ENCODE measurements at places on chromosomes 16 and 17.

DNA sequence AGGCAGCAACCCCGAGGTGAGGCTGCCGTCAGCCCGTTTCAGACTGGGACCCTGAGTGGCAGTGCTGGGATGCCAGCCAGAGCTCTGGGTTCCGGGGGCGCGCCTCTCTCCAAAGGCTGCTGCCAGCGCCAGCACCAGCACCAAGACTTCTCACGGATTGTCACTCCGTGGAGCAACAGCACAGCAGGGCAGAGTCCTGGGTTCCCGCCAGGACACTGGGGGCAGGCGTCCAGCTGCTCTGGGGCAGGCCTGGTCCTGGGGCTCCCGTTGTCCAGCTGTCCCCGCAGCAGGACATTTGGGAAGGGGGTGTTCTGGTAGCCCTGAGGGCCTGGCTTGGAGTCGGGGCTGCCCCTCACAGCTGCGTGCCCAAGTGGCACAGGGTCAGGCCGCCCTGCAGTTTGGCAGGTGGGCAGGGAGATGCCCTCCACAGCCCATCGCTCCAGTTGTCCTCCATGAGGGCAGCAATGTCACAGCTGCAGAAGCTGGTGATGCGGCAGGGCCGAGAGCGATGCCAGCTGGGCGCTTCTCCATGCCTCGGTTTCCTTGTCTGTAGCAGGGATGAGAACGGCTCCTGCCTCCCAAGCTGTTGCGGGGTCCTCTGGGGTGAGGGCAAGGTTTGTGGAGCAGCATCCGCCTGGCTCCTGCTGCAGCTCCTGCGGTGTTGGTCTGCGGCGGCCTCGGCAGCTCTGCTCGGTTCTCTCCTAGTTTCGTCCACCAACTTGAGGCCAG, 137.3 kb upstream of the CIBAR2 start:
- H3K27me3 ChIP-seq, result no peaks in the 10 kb centered on the region
- no peaks in the 10 kb centered on the region for H3K36me3 ChIP-seq
- H3K4me1 ChIP-seq, result no peaks in the 10 kb centered on the region

DNA sequence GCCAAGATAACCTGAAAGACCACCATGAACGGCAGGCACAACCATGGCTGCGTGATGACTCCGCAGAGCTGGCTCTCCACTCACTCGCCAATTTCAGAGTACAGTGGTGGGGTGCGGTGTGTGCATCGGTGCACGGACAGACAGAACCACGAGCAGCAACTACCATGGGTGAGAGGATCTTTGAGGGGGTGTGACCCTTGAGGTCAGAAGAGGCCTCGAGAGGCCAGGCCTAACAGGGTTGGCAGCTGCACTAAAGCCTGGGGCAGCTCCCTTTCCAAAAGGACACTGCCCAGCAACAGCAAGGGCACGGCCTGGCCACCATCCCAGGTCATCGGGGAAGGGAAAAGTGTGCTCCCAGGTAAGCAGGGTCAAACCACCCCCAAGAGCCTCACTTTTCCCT, 1.9 kb upstream of the ECI1 start:
- no peak overlapping the region for H3K27ac ChIP-seq
- H3K36me3 ChIP-seq, result peaks cover 34% of the 10 kb centered on the region
- H3K4me3 ChIP-seq, result no peak overlapping the region

DNA sequence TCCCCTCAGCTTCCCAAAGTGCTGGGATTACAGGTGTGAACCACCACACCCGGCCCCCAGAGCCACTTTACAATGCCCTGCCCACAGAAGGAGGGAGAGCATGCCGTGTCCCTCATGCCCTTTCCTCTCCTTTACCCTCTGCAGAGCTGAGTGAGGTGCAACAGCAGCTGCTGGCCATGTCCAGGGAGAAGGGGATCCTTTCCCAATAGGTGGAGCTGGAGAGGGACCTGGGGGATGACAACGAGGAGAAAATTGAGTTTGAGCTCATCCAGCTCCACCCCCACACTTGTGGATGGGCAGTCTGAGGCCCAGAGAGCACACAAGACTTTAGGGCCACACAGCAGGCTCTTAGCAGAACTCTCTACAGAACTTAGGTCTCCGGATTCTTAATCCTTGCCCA, 7.9 kb upstream of the GSDMA start:
- H3K4me1 ChIP-seq, result peaks cover 12% of the 10 kb centered on the region
- H3K27me3 ChIP-seq, result no peaks in the 10 kb centered on the region
- H3K36me3 ChIP-seq, result no peaks in the 10 kb centered on the region
- H3K4me3 ChIP-seq, result no peak overlapping the region

DNA sequence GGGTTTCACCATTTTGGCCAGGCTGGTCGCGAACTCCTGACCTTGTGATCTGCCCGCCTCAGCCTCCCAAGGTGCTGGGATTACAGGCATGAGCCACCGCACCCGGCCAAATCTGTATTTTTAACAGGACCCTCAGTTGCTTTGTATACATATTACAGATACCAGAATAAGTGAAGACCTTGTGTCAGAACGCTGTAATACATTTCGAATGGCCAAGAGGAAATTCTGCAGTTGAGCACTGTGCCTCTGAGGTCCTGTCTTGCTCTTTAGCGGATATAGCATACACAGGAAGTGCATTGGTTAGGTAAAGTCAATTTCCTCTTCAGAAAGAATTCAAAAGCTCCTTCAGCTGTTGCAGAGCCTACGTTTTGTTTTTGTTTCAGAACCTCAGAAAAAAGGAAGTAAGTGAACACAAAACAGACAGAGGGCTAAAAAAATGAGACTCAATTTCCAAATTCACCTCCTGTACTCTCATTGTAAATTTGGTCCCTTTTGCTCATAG, 15.7 kb downstream of the CRLF3 start:
- H3K4me1 ChIP-seq, result peaks cover 66% of the 10 kb centered on the region
- no peak for DNase-seq
- peak overlapping the region; percentile 57 for H3K4me3 ChIP-seq
- peak overlapping the region; percentile 21 for H3K27ac ChIP-seq
- peaks cover 1% of the 10 kb centered on the region for H3K36me3 ChIP-seq

- H3K4me3 ChIP-seq, result no peak overlapping the region
- H3K4me1 ChIP-seq, result no peaks in the 10 kb centered on the region
- no peak for DNase-seq
- no peak overlapping the region for H3K27ac ChIP-seq
- H3K27me3 ChIP-seq, result no peaks in the 10 kb centered on the region
Observed at GRCh38 chr16:83365166-83365565, 442.6 kb upstream of the HSBP1 start.

All from CD8-positive, alpha-beta memory T cell (primary cell).